ENCODE measurements at places on chromosomes 2 and 18.

GRCh38 chr2:124180635-124181034 is 155.5 kb downstream of the CNTNAP5 start:
- DNase-seq = no peak

DNA sequence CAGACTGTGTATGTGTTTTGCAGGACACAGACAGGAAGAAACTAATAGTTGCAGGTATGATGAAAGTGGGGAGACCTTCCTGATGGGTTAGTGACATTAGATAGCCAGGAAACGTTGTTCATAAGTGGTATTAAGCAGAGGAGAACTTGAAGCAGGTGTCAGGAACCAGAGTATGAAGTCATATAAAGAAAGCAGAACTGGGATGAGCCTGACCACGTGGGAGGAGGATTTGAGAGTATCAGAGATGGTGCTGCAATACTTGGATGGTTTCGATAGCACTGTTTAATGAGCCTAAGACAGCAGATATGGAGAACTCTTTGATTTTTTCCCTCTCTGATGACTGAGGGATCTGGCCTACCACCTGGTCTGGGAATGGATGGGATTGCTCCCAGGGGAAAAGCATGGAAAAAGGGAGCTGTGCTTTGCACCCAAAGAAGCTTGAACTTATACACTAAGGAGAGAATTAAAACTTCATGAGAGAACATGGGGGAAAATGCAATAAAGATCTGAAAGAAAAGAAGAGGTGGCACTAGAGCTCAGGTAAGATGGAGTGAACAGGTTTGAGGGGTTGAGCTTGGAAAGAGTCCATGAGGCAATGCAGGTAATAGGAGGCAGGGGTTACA is 226.0 kb upstream of the LRRTM1 start:
- no peak for DNase-seq

- no peak for DNase-seq
Observed at GRCh38 chr18:26091047-26091630, 726 bp upstream of the SS18 start.

DNA sequence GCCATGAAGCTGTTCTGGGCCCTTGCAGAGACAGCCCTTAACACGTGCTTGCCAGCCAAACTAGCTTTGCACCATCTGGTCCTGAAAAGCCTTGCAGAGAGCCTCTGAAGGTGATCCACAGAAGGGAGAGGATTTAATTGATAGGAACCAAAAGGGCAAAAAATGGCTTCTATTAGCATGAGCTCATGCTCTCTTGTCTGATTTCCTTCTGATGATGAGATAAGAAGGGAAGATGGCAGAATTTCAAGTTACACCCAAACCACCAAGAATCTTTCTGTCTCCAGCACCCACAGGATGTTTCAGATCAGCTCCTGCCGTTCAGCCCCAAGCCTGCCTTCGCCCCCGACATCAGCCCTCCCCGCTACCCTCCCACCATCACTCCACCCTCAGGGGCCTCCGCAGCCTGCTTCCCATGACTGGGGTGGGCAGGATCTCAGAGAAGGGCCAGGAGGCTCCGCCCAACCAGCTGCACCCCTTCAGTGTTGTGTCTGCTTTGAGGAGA is 23.4 kb upstream of the GLI2 start:
- DNase-seq = no peak

GRCh38 chr2:11865378-11865777 is 118.9 kb downstream of the LPIN1 start:
- no peak for DNase-seq

GRCh38 chr2:207502577-207503198 is 27.1 kb upstream of the CREB1 start:
- no peak for DNase-seq

GRCh38 chr18:6158958-6159357 is 255.8 kb downstream of the L3MBTL4 start:
- no peak for DNase-seq

- no peak for DNase-seq
Observed at GRCh38 chr2:173926875-173927274, 38.3 kb downstream of the SP3 start.

GRCh38 chr2:218006741-218007140 is 3.9 kb upstream of the TNS1 start:
- DNase-seq = peak; percentile 58

- DNase-seq = no peak
Observed at GRCh38 chr18:79258447-79258846, 137.3 kb upstream of the NFATC1 start.

DNA sequence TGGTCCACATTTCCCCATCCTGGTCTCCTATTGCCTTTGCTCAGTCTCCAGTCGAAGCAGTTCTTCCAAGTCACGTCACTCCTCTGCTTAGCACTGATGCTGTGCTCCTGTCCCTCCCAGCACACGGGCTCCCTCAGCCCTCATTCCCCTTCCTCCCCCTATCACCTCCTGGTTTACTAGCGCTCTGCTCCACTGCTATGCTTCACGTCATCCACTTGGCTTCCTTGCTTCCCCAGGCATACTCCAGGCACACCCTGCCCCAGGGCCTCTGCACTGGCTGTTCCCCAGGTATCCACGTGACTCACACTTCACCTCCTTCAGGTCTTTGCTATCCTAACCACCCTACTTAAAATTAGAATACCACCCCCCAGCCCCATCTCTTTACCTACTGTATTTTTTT is 269.3 kb downstream of the GLI2 start:
- DNase-seq = no peak

GRCh38 chr18:23384778-23385736 is 68.0 kb upstream of the RIOK3 start:
- no peak for DNase-seq

DNA sequence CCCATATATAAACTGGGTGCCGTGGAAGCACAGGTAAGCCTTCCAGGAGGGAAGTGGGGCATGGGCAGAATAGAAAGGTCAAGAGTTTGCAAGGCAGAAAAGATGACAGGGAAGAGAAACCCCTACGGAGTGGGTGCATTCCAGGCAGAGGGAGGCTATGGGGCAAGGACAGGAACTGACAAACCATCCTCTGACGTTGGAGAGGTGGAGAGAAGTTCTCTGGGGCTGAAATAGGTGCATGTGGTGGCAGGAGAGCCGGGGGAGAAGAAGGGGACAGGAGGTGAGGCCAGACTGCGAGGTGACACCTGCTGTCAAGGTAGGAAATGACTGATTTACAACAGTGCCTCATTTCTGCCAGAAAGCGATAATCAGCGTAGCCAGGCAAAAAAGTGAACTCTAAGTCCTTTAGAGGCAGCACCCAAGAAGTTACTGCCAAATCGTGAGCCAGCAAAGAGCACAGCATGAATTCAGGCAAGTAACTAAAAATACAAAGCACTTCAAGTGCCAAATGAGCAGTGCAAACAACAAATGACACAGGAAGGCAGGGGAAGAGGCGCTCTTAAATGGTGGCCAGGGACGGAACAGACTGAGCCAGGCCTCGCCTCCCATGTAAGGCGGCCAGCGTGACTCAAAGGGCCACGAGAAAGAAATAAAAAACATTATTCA is 113.3 kb upstream of the ACVR1C start:
- DNase-seq = no peak

DNA sequence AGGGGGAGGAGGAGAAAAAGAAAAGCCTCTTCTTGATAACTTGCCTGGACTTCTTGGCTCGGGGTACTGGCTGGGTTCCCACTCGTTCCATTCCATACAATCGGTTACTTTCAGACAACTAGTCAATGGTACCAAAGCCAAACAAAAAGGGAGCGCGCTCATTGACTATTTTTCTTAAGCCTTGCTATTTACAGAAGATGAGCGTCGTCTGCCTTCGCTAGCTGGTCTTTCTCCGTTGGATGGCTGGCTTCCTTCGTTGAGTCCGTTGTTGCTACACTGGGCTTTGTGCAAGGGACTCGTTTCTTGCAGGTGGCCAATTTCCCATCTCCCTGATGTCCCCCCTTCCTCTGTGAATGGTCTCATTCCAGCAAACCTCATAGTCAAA is 260.4 kb downstream of the ZNF516 start:
- DNase-seq = no peak

DNA sequence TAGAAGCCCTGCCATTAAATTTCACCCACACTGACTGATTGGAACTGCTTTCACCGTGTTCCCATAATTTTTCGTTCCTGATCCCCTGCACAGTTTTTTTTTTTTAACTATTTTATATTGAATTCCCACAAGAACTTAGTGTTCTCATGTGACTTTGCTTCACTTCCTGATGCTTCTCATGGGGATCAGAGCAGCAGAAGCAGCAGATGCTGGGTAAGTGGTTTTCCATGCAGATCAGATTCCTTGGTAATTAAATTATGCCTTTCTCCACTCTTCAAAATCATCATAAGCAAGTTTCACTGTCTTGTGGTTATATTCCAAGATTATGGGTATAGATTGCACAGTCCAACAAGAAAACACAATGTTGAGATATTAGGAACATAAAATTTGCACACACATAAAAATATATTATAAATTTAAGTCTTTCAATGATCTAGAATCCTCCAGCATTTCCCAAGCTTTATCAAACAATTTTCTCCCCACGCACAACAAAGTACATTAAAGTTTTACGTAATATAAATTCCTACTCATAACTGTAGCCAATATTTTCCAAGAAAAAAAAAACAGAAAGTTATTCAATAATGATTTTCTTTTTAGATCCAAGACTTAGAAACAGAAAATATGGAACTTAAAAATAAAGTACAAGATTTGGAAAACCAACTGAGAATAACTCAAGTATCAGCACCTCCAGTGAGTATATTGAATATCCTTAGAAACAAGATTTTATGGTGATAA is 277.9 kb downstream of the GULP1 start:
- no peak for DNase-seq

DNA sequence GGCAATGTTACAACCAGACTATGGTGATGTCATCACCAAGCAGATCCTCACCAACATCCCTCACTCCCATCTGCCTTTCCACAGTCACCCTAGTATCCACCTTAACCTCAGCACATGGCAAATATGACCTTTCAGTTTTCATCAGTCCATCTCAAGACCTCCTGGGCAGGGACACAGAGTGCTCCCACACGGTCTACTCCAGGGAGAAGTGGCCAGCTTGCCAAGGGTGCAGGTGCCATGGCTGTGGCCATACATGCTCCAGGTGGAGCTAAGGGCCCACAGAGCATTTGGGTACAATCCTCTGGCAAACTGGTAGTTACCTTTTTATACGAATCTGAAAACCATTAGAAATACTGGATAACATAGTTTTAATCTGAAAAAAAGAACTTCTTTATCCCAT is 453.1 kb downstream of the ADCYAP1 start:
- no peak for DNase-seq

- peak; percentile 40 for DNase-seq
Observed at GRCh38 chr2:224520064-224520463, 65.1 kb downstream of the CUL3 start.

DNA sequence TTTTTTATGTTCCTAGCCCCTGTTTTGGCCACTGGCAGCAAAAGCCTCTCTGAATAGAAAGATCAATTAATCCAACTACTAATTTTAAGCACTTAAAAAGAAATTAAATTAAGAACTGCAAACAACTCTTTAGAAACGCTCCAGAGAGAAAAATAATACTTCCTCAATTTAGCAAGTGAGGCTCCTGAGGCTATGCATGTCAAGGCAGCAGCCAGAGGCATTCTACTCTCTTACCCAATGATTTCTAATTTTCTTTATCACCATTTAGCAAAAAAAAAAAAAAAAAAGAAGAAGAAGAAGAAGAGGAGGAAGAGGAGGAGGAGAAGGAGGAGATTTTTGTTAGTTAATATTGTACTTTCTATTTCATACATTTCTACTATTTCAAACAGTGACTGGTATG is 68.5 kb downstream of the TMEM237 start:
- no peak for DNase-seq

DNA sequence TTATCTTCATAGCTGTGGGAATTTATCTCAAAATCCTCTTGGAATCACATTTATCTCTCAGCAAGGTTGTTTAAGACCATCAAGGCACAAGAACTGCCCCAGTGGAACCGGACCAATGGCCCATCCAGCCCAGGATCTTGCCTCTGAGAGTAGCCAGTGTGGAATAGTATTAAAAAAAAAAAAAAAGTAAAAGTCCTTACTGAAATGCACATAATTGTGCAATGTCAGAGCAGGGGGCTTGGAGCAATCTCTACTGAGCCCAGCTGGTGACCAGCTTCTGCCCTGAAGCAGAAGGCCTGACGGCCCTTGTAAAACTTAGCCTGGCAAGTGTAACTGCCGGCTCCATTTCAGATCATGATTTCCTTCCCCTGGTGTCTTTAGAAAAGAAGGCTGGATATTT is 355.6 kb upstream of the PIK3C3 start:
- DNase-seq = no peak

- DNase-seq = no peak
Observed at GRCh38 chr2:1548910-1549673, 135.8 kb downstream of the TPO start.

- DNase-seq = no peak
Observed at GRCh38 chr2:86628091-86628522, 4.4 kb upstream of the RNF103 start.

DNA sequence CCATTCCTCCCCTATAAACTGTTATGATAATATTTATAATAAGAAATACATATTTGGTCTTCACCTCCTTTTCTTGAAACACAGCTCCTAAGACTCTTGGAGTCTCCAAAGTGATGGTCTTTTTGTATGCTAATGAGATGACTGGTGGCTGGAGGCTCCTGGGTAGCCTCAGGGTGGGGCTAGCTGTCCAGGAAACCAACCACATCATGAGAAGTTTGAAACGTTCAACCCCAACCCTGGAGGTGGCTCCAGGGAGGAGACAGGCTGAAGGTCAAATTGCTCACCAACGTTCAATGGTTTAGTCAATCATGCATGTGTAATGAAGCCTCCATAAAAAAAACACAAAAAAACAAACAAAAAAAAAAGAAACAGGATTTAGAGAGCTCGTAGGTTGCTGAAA is 298.7 kb upstream of the MGAT5 start:
- DNase-seq = no peak

Data from AG08396 (cell line).